ENCODE measurements at places on chromosomes 12 and 14.

- DNase-seq: peak; percentile 35
These were observed 111.4 kb downstream of the CRACR2A start for GRCh38 chr12:3641428-3642018.

DNA sequence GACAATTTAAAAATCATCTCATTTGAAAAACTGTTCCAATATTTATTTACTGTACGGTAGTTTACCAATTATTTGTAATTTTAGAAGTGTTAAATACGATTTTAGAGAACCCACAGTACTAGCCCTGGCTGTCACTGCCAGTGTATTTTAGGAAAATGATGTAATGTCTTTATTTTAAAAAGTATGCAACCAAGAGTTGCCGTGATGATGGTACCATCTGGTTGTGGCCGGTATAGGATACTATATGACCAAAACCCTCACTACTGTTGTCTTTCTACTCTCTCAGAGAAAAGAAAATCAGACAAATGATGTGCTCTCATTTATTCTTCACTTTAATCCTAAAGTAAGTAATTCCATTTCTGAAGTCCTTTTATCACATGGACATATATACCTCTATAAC is 395.0 kb downstream of the FOXG1 start:
- no peak for DNase-seq

DNA sequence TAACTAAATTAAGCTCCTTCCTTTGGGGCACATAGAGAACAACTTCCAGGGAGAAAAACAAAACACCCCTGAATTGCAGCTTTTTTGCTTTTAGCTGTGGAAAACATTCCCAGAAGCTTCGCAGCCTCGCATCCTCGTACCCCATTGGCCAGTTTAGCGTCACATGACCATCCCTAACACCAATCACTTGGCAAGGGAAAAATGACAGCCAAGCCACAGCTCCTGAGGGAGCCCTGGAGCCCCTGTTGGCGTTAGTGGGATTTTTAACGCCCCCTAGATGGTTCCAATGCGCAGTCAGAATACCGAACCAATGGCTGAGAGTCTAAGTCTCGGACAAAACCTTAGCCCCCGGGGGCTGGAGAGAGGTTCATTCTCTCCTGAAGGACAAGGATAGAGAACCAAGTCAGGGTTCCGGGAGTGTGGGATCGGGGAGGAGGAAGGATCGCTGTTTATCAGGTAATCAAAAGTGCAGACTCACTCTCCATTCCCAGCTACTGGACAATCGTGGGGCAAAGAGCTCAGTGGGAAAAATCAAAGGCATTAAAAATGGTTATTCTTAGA is 135.6 kb upstream of the HIF1A start:
- DNase-seq: no peak

GRCh38 chr12:55467836-55468235 is 2.1 kb downstream of the OR6C70 start:
- DNase-seq: no peak

DNA sequence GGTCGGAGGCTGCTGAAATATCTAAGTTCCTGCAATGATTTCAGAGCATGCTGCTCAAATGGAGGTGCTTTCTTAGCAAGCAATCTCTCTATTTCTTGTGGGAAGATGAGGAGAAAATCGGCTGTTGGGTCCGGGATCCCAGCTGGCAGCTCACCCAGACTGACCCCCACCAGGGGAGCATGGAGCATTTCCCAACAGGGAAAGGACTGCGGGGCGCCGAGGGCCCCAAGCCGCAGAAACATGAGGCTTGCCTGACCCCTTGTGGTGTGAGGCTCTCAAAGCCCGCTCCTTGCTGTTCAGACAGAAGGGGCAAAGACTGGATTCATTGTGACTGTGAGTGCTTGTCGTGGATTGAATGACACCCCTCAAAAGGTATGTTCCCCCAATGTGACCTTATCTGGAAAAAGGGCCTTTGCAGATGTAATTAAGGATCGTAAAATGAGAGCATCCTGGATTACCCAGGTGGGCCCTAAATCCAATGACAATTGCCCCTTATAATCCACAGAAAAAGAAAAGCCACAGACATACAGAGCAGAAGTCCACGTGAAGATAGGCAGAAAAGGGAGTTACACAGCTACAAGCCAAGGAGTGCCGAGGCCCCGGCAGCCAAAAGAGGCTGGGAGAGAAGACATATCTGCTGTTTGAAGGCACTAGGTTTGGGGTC is 116.3 kb upstream of the VASH1 start:
- peak; percentile 75 for DNase-seq

- no peak for DNase-seq
These were observed 79.2 kb downstream of the BCL11B start for GRCh38 chr14:99192830-99193229.

- DNase-seq: no peak
These were observed 2.6 kb upstream of the PRKD1 start for GRCh38 chr14:29930283-29930682.

DNA sequence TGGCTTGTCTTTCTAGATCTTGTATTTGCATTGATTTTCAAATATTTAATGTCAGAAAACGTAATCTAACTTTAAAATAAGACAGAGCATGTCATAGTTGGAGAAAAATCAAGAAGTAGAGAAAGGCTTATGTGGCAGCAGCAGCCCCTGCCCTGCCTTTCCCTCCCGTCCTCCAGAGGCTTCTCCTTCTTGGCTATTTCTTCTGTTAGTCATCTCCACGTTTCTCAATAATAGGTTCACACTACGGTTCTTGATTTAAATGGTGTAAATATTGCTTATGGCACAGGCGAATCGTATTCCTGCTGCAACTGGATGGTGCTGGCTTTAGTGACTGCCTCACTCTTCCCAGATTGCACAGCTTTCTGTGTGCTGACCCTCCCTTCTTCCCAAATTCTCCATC is 42.8 kb downstream of the SLC8B1 start:
- DNase-seq: no peak

- DNase-seq: no peak
These were observed 214.8 kb downstream of the CHST11 start for GRCh38 chr12:104671409-104672095.

- DNase-seq: no peak
These were observed 148.0 kb downstream of the APAF1 start for GRCh38 chr12:98793121-98793520.

GRCh38 chr12:13208533-13209435 is 12.3 kb downstream of the EMP1 start:
- no peak for DNase-seq

DNA sequence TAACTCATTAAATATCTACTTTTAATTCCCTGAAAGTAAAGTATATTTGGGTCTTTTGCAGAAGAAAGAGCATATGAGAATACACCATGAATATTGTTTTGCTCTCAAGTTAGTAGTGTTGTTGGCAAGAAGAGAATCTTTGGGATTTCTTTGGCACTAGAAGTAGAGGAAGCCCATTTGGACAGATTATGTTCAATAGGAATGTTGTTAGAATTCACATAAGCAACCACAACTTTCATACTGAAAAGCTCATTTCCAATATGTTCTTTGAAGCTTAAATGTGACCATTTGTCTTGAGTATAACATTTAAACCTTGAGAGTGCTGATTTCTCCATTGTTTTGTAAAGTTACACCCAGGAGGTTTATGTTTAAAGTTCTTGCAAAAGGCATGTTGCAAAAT is 37.6 kb downstream of the PLEKHG7 start:
- no peak for DNase-seq

GRCh38 chr12:118946256-118946655 is 35.1 kb upstream of the SRRM4 start:
- no peak for DNase-seq

GRCh38 chr14:101371799-101372793 is 189.2 kb upstream of the DIO3 start:
- peak; percentile 29 for DNase-seq

- DNase-seq: peak; percentile 93
These were observed at the start of gene KRAS for GRCh38 chr12:25250744-25251730. Gene KRAS (minus strand): TSS chr12:25250929.

DNA sequence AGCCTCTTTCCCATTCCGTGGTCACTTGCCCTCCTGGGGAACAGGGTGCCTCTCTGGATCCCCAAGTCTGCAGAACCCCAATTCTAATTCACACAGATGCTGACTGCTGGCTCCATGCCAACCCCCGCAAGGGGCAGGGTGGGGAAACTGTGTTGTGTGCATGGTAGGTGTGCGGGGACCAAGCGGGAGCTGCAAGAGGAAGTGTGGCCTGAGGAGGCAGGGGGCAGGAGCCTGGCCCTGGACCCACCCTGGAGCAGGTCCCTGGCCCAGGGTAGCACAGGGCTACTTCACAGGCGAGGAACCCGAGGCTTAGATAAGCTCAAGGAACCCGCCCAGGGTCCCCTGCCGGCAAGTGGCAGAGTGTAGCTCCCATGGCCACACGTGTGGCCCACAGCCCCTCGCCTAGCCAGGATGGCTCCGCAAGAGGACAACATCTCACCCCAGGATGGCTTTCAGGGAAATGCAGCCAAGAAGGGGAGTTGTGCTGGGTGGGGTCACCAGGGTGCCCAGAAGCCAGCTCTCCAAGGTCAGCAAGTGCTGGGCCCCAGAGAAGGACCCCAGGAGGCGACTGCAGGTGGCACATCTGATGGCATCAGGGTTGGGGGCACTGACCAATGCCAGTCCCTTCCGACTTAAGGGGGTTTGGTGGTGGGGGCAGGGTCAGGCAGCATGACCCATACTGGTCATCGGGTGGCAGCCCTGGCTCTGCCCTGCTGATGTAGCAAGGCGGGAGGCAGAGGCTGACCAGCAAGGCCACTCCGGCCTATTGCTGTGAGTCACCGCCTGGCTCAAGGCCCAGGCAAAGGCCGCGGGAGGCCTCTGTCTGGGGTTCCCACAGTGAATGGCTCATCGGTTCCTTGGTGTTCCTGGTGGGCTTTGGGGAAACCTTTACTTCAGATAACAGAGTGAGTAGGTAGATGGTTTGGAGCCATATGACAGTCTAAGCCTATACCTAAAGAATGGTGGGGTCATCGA is 37.3 kb upstream of the EML1 start:
- DNase-seq: no peak

DNA sequence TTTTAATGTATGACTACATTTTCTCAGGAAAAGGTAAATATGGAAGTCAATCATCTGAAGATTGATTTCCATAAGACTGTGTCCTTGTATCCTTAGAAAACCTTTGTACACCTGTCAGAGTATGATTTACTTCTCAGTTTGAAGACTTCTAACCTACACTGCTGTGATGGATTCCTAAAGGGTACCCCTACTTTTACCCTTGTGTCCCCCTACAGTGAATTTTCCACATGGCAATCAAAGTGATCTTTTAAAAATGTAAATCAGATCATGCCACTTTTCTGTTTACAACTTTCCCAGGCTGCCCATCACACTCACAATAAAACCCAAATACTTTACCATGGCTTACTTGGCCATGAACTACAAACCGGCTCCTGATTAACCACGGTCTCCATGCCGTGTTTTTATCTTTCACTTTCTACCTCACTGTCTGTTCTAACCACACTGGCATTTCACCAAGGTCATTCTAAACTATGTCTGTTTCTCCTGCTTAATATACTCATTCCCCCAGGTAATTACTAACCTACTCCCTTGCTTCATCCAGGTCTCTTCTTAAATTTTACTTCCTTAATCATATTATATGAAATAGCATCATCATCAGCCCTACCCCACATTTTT is 8.1 kb downstream of the DNAI7 start:
- DNase-seq: no peak

GRCh38 chr14:35400648-35401421 is 3.7 kb downstream of the NFKBIA start:
- no peak for DNase-seq

DNA sequence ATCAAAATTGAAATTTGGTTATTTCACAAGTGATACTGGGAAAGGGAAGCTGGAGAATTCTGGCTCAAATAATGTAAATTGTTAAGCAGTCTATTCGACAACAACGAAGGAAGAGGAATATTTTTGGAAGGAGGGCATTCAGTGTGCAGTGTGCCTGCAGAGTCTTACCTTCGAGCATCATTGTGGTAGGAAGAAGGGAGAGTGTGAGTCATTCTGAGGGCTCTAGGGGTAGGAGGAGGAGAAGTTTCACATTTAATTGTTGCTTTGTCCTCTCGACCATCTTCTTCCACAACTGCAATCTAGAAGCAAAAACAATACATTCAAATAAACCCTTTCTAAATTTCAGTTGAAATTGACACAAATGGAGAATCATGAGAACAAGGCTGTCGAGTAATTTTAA is 263.0 kb downstream of the ACSS3 start:
- no peak for DNase-seq

- no peak for DNase-seq
These were observed 808.8 kb downstream of the GALC start for GRCh38 chr14:87184180-87184579.

- no peak for DNase-seq
These were observed 406.3 kb upstream of the MGAT4C start for GRCh38 chr12:86662464-86662863.

- no peak for DNase-seq
These were observed 35.6 kb upstream of the ANKS1B start for GRCh38 chr12:100020370-100020769.

GRCh38 chr12:15230751-15231150 is 9.5 kb upstream of the RERG start:
- no peak for DNase-seq

DNA sequence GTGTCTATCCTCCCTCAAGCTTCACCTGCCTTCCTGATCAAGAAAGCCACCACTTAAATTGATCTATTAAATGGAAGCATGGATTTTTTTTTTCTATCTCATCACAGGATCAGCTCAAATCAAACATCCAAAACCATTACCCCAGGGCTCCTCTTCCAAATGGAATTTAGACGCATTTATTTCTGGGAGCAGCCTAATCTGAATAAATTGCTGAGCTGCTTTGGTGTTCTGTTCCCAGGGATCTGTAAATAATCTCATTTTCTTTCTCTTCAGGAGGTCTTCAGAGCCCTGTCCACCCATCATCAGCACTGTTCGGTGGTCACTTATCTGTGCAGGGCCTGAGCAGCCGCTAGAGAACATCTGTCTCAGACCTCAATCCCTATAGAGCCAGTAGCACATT is 695.4 kb upstream of the TMEM132C start:
- no peak for DNase-seq

DNA sequence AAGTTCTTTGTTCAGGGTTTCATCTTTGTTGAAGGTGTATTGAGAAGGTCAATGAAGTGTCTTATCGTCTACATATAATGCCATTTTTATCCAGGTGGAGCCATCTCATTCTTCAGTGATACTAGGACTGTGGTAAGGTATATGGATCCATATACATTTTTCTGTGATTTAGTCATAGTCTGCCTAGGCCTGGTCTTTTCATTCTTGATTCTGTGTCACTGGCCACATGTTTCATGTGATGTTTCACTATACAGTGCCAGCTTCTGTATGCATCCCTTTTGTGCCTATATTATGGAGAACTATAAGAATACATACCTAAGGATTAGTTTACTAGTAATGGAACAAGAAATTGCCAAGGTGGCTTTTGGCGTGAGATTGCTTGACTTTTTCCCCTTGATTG is 40.5 kb downstream of the VEZT start:
- no peak for DNase-seq

- peak; percentile 88 for DNase-seq
These were observed 3.6 kb downstream of the TNS2 start for GRCh38 chr12:53053218-53054111.

GRCh38 chr12:10268037-10268436 is 39.6 kb upstream of the KLRD1 start:
- no peak for DNase-seq

All from ELF-1 (cell line).